ENCODE measurements at places on chromosomes 7 and 10. TPM values are rescaled to one million over a fixed set of nuclear protein-coding genes. Genes with fewer than 3 reads are reported as not detected.

GRCh38 chr10:46283580-46284285 lies 3.1 kb upstream of the ANTXRL start:
- DNase-seq: no peak

CABCOCO1 gene
- not detected for total RNA-seq

GRCh38 chr7:2528481-2529095 lies 9.0 kb downstream of the LFNG start:
- no peak for DNase-seq

GRCh38 chr7:214410-215212 lies 22.2 kb downstream of the FAM20C start:
- no peak for DNase-seq

DNA sequence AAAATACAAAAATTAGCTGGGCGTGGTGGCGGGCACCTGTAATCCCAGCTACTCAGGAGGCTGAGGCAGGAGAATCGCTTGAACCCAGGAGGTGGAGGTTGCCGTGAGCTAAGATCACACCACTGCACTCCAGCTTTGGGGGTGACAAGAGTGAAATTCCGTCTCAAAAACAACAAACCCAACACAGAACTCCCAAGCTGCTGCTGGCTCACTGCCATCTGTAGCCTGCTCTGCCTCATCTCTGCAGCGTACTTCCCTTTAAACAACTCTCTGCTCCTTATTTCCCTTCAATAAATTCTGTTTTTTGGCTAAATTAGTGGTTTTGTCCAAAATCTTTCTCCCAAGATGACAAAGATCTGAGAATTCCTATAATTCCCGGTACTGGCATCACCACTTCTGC lies 189.2 kb upstream of the GALNT17 start:
- no peak for DNase-seq

NXPH1 gene
- not detected for total RNA-seq

DNA sequence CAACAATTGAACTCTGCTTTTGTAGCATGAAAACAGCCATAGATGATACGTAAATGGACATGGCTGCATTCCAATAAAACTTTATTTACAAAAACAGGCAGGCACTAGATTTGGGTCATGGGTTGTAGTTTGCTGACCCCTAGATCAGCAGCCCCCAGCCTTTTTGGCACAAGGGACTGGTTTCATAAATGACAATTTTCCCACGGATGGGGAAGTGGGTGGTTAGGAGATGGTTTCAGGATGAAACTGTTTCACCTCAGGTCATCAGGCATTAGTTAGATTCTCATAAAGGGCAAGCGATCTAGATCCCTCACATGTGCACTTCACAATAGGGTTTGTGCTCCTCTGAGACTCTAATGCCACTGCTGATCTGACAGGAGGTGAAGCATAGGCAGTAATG lies 16.5 kb upstream of the ANK3 start:
- DNase-seq: no peak

SEMA3A gene
- 1.9 TPM for total RNA-seq

C7orf33 gene
- not detected for total RNA-seq

DNA sequence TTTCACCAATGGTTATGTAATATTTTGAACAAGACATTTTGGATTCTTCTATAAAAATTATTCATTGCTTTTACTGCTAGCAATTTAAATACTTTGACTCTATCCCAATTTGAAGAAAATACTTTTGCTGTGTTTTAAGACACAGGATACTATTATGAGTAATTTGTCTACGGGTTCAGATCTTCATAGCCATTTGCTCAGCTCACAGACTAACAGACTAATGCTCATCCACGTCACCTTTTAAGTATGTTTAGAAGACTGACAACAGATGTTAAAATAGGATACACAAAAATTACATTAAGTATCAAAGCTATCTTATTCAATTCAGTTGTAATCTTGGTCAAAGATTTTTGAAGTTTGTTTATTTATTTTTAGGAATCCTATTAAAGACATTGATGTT lies 251.3 kb upstream of the CHRM2 start:
- DNase-seq: no peak

- no peak for DNase-seq
These were observed 29.1 kb downstream of the FAS start for GRCh38 chr10:89019569-89020327.

DNA sequence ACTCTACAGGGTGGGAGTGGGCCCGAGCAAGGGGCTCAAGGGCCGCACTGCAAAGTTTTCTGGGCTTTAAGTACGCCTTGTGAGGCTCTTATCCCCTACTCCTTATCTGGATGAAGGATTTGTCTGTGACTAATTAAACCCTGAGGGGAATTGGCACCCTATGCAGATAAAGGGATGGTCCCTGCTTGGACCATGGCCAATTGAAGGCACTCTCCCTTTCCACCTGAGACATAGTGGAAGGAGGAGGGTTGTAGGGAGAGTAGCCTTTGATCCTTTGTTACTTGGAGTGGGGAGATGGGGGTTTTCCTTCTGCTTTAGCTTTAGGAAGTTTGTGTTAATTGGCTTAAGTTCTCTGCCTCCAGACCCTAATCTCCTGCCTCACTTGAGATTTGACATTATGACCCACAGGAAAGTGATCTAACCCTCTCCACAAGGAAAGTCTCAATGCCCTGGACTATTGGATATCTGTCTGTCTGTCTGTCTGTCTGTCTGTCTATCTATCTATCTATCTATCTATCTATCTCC lies 1158.8 kb upstream of the SORCS1 start:
- no peak for DNase-seq

CYP26A1 gene
- not detected for total RNA-seq

- no peak for DNase-seq
These were observed 366 bp upstream of the TAF3 start for GRCh38 chr10:7817984-7818294.

NEBL gene
- 805 TPM for total RNA-seq

DNA sequence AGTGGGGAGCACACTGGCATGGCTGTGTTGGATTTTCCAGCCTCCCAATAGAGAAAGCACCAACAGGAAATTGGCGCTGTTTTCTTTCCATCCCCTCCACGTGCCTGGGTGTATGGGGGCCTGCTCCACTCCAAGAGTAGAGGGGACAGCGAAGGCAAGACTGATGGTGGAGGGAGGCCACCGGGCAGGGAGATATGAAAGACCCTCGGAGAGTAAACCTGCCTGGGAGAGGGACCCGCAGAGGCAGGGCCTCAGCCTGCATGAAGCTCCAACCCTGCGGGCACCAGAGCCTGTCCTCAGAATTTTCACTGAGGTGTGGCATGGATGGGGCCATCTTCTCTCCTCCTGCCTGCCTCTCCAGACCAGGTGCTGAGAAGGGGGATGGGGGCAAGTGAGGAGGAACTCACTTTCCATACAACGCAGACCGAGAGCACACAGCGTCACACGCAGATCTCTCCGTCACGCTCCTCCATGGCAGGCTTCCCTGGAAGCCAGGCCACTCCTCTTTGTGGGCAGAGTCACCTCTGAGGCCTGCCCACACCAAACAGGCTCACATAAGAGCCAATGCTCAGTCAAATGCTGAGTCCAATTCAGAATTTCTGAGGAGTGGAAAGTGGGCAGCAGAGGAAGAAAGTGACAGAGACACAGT lies 18.8 kb downstream of the ANXA11 start:
- DNase-seq: peak; percentile 64

POMZP3 gene
- total RNA-seq: 7.8 TPM

GRCh38 chr10:17851611-17852010 lies 42.5 kb downstream of the MRC1 start:
- DNase-seq: peak; percentile 58

- DNase-seq: no peak
These were observed 61.0 kb upstream of the SMIM30 start for GRCh38 chr7:113179313-113179712.

TMEM236 gene
- 0.66 TPM for total RNA-seq

All from left ventricle myocardium inferior (tissue), 1 donor.